ENCODE measurements at places on chromosomes 6 and 20.

DNA sequence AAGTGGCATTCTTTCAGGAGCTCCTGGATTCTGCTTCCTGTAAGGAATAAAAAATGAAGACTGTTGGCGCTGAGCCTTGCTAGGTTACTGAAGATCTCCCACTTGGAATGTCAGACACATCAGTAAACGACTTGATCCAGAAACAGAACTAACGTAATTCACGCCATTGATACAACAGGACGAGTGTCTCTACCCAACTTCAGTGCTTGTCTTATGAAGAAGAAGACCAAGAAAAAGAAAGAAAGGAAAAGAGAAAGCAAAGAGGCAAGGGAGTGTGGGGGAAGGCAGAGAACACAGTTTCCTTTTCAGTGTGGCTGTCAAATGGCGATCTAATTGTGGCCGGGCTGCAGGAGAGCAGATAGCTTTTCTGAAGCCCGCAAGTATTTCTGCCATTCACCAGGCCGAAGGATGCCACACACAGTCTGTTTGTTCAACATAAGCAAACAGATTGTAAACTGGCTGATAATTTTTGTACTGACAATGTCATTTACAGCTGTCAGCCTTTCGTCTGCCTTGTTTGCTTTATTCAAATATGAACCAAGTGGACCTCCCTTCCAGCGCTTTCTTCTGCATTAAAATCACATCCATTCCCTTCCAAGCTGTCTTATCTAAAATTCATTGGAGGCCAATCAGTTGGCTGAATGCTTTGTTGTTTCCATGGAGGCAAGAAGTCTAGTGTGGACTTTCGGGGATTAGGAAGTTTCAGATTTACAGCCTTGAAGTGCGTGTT lies 180.6 kb downstream of the FOXA2 start:
- no peak for DNase-seq

- peak; percentile 79 for DNase-seq
Observed at GRCh38 chr6:30720738-30721197, 616 bp downstream of the TUBB start.

GRCh38 chr20:34904202-34904621 lies 27.8 kb downstream of the ACSS2 start:
- DNase-seq, result no peak

DNA sequence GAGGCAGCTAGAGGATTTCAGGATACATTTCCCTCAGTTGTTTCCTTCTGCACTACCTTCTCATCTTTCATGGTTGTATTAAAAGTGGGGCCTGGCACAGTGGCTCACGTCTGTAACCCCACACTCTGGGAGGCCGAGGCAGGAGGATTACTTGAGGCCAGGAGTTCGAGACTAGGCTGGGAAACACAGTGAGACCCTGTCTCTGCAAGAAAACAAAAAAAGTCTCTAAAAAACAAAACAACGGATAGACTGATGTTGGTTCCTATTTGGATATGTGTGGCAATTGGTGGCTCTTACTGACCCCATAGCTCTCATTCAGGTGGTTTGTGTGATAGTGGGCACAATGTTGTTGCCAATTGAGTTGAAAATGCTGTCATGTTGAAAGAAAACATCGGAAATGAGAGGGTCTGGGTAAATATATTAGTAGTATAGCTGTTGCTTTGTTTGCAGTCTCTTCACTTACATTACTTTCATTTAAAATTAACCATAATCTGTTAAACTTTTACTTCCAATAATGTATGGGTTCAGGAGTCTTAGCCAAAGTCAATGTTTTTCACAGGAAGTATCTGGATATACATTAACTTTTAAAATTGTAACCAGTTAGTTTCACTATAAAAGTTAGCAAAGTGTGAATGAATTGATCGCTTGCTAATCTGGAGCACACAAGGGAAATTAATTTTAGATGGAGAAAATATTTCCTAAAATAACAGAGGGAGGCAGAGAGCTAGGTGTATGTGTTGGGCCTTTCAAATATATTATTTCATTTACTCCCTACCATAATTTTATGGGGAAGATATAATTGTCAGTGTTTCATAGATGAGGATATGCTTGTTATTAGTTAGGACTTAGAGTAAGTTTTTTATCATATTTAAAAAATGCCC lies 31.1 kb downstream of the UTRN start:
- DNase-seq, result no peak

GRCh38 chr6:145694083-145694737 lies 41.1 kb downstream of the EPM2A start:
- DNase-seq, result no peak

GRCh38 chr20:63082939-63083735 lies 76.4 kb upstream of the BHLHE23 start:
- no peak for DNase-seq

DNA sequence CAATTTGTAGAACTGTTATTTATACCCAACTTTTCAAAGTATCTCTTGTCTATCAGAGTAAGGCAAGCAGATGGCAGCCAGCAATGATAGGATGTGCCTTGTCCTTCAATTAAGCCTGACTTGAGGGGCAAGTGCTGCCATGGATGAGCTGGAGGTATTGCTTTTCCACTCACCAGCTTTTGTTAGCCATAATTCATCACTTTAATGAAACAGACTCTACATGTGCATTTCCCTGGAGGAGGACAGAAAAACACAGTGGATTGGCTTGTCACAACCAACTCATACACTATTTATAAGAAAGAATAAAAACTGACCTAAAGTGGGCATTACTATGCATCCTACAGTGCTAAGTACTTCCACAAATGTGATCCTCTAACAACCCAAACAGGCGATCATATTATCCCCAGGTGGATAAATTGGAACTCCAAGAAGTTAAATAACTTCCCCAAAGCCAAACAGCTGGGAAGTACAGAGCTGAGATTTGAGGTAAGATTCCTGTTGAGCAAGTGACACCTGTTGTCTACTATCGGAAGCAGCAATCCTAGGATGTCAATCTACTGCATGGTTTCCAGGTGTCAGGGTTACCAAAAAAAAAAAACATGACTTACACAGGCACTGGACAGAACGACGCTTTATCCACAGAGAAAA lies 73.9 kb upstream of the NRSN1 start:
- DNase-seq, result no peak

DNA sequence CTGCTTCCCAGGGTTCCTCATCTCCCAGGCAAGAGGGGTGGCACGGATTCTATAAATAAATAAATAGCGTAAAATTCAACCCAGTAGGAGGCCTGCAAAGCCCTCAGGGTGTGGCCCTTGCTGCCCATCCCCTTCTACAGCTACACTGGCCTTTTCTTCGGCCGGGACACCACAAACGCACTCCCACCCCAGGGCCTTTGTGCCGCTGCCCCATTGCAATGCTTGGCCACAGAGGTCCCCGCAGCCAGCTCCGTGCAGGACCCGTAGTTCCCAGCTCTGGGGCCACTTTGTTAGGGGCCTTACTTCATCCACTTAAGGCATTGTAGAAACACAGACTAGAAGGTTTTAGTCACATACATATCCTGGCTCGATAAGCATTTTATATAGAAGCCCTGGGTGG lies 151.2 kb downstream of the ERMARD start:
- DNase-seq, result no peak

- no peak for DNase-seq
Observed at GRCh38 chr6:39197521-39197920, 31.8 kb downstream of the KCNK5 start.

- DNase-seq, result no peak
Observed at GRCh38 chr20:51396365-51396909, 146.1 kb downstream of the NFATC2 start.
